ENCODE measurements at places on chromosomes 16 and 17.

- DNase-seq, result no peak
Observed at GRCh38 chr17:50818921-50819657, 16.3 kb upstream of the WFIKKN2 start.

DNA sequence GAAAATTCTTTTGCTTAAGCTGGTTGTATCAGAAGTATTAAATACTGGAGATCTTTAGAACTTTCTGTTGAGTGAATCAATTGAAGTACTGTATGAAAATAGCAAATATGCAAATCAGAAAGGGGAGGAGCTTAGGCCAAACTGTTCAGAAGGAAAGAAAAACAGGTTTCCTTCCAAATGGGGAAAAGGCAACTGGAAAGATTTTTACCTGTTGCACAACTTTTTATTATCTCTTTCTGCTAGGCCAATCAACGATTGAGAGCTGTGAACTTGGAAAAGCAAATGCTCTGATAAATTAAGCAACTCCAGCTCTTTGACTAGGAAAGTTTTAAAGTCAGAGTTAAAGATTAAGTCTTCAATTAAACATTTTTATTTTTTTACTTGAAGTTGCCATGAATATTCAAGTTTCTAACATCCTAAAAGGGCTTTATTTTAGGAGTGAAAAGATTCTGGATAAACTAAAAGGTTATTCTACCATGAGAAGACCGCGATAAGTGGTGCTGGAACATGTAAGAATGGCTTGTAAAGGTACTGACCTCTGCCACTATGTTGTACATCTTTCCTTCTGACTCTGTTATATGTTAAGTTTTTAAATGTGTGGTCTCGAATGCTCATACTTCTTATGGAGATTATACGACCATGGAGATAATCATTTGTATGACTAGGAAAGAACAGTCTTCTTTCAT lies 16.5 kb downstream of the DCUN1D3 start:
- no peak for DNase-seq

- DNase-seq, result no peak
Observed at GRCh38 chr16:4855371-4855770, 8.1 kb downstream of the UBN1 start.

DNA sequence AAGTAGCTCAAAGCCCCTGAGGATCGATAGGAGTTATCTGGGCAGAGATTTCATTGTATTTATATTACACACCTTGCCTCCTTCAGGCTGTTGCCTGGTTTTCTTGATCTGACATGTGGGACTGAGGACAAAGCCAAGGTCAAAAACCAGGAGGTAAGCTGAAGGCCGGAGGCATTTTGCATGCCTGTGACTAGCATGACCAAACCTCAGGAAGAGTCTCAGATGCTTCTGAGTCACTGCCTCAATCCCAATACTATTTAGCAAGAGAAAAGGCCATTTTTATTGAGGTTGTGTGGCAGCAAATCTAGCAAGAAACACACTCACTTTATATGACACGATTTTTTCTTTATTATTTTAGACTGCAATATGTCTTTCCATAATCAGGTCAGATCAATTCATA lies 968.1 kb downstream of the CDH11 start:
- no peak for DNase-seq

GRCh38 chr16:88926374-88926990 lies 50.5 kb downstream of the CBFA2T3 start:
- no peak for DNase-seq

DNA sequence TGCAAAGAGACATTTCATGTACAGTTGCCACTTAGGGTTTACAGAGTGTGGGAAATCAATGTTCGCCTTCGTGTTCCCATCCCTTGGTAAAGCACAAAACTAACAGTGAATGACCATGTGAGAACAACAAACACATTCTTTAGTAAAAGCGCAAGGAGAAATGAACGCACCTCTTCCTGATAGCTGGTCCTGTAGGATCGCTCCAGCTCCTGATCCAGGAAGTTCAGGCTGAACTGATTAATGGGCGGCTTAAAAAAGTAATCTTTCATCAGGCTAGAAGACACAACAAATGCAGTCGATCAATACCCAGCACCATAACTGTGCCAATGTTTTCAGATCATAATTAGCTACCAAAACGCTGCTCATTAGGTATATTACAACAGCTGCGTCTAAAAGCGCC lies 108.3 kb upstream of the CREBBP start:
- no peak for DNase-seq

GRCh38 chr17:17528696-17529652 lies 32.8 kb upstream of the RASD1 start:
- DNase-seq, result no peak

DNA sequence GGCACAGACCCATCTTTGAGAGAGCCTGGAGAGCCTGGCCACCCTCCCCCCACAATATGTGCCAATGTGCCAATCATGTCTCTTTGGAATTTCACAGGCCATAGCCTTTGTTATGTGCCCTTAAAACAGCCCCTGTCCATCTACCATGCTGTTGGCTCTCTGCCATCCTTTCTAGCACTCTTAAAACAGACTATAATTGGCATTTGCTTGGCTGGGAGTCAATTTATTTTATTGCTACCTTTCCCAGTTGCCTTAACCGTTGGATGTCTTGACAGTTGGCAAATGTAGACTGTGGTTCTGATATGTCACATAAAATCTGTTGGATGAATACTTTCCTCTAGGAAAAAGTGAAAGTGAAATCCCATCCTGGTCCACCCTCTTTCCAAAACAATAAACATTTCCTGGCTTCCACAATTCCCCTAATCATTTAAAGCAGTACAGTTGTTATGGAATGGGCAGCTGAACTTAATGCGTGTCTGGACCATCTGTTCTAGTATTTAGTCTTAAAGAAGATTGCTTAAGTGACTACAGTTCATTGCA lies 394.0 kb downstream of the KCNJ2 start:
- no peak for DNase-seq

- DNase-seq, result no peak
Observed at GRCh38 chr16:84663433-84664101, 15.3 kb downstream of the KLHL36 start.

DNA sequence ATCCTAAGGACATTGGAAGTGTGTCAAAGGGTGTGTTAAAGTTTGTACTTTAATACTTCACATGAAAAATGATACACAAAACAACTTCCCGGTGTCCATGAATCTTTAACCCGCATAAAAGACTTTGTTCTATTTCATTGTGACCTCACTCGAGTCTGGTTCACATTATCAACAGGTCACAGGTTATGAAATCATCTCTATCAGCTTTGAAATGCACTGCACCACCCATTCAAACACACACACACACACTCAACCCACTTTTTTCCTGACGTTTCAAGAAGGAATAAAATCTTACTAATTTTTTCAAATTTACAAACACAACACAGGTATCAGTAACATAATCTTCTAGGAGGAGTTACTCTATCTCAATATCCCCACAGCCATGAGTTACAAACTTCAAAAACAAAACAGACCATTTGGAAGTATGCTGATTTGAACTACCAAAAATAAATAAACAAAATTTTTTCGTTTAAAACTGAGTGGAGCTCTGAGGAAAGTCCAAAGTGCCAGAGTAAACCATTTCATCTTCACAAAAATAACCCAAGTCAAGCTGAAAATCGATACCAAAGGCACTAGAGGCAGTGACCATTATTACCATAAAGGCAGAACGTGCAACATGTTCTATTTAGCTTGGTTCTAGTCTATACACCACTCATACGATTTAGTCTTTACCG lies 2.7 kb downstream of the ACOX1 start:
- no peak for DNase-seq
